Uterus (tissue), 4 donors: ENCODE measurements at places on chromosomes 16 and 17. TPM values are rescaled to one million over a fixed set of nuclear protein-coding genes. Genes with fewer than 3 reads are reported as not detected.

DNA sequence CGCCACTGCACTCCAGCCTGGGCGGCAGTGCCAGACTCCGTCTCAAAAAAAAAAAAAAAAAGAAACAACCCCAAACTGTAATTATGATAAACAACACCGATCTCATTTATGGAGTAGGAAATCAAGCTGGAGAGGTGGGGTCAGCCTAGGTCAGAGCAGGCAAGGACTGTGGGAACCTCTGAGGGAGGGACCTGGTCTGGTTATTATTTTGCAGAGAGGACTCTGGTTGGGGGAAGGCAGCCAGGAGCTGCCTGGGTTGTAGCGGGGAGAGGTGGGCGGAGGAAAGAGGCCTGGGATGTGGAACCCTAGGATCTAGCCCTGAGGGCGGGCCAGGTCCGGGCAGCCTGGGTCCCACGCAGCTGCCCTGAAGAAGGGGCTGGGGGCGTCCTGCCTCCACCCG lies 10.9 kb upstream of the HS3ST6 start:
- no peak for DNase-seq

IL21R gene
- 0.21 TPM for total RNA-seq

ZC3H18 gene
- 3.1 TPM for total RNA-seq

GRCh38 chr16:3454093-3454492 lies 10.6 kb downstream of the NAA60 start:
- DNase-seq: no peak

GRCh38 chr17:28763804-28764266 lies 20.0 kb downstream of the TRAF4 start:
- DNase-seq: peak; percentile 85

KCNG4 gene
- not detected for total RNA-seq

PIK3R6 gene
- total RNA-seq: not detected

DNA sequence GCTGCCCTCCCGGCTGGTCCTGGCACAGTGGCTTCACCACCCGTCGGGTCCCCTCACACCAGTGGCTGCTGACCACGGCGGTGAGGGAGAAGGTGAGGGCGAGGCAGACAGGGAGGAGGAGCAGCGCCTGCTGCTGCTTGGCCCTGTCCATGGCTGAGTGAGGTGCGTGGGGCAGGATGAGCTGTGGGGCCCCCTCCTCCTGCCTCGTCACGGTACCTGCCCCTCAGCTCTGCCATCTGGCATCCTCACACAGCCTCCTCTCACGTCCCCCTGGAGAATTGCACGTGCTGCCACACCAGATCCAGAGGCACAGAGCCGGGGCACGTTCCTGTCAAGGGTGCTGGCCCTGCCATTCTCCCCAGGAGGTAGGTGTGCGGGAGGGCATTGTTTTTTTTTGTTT lies at the start of gene GSG1L2:
GSG1L2 (minus strand) TSS at position 159 of the 400 bp plus-strand sequence; CDS start at position 151, 8 bp downstream.
- DNase-seq: no peak

- DNase-seq: no peak
These were observed 3.8 kb upstream of the DCAF7 start for GRCh38 chr17:63546308-63547082.

CES3 gene
- total RNA-seq: 0.51 TPM

GRCh38 chr16:27364493-27365141 lies 37.4 kb upstream of the IL21R start:
- no peak for DNase-seq

DNA sequence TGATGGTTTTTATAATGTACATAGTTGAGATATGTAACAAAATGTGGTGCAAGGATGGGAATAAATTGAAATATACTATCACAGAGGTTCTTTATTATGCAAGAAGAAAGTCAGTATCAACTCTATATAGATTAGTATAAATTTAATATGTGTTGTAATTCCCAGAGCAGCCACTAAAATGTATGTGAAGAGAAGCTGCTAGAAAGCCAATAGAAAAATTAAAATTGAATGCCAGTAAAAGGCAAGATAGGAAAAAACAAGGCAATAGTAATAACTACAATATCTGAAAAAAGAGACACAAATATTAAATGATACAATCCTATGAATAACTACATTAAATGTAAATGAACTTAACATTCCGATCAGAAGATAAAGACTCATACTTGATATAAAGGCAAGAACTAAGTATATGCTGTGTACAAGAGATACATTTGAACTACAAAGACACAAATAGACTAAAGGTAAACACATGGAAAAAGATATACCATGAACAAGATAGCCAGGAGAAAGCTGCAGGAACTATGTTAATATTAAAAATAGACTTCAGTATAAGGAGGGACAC lies 92.0 kb downstream of the ABCA8 start:
- no peak for DNase-seq

- no peak for DNase-seq
These were observed 445.7 kb downstream of the UTP18 start for GRCh38 chr17:51706093-51706492.

DNA sequence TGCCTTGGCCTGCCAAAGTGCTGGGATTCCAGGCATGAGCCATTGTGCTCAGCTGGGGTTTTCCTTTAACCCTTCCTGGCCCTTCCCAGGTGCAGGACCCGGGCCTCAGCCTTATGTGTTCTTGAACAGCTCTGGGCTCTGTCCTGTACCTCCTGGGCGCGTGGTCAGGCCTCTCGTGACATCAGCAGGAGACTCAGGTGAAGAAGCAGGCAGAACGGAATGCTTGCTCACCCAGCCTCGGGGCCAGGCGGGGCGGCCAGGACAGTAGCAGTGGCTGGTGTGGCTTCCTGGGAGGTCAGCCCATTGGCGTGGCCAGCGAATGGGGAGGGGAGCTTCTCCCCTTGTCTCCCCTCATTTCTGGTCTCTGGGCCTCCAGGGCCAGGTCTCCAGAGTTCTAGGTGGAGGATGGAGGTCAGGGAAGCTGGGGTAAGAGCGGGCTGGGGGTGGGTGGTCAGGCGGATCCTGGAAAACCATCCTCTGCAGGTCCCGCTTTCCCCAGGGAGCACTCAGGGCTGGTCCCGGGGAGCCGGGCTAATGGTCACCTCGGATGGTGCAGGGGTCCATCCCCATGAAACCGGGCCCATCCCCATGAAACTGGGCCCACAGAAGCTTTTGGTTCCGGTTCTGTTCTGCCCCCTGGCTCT lies 281.5 kb downstream of the SEC14L1 start:
- DNase-seq: no peak

UNC45B gene
- total RNA-seq: 0.55 TPM

NPIPA5 gene
- total RNA-seq: 4.4 TPM

DNA sequence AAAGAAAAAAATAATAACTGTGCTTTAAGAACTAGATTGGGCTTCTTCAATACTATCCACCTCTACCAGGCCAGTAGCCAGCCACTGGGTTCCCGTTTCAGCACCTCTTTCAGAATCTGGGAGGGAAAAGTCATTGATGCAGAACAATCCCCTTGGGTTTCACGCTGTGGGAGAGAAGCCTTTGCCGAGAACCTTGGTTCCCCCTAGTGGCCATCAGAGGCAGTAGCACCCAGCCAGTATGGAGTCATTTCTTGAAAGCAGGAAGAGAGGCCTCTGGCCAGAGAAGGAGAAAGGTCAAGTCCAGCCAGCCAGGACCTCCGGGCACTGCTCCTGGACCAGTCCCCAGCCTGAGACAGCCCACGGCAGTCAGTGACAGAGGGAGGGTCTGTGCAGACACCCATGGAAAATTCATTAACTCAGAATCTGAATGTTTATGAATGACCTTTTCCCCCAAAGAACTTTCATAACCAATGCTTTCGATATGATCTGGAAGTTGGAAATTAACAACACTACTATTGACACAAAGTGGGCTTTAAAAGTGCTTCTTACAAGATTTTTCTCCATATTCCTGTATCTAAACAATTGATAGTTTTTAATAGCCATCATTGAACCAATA lies 51.2 kb upstream of the CDH5 start:
- DNase-seq: peak; percentile 58

DNA sequence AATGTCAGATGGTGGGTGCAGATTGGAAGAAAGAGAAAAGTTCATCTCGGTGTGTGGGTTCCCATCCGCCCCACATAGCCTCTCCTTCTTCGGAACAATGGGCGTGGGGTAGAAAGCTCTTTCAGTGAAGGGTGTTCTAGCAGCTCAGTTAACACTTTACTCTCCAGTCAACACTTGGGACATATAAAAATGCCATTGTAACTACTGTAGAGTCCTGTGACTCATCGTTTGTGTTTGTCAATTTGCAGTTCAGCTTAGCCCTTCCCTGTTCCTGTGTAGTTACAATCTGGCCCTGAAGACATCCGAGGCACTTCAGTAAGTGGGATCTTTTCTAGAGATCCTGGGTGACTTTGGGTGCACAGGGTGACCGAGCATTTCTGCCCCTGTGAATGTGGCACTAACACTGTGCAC lies 11.5 kb upstream of the CLEC18C start:
- DNase-seq: no peak

PLCG2 gene
- total RNA-seq: 25.9 TPM

SKAP1 gene
- total RNA-seq: 2.4 TPM

- DNase-seq: no peak
These were observed 75.2 kb upstream of the TRAP1 start for GRCh38 chr16:3792472-3793012.

TSPOAP1 gene
- total RNA-seq: 24.5 TPM

BCO1 gene
- 0.97 TPM for total RNA-seq

DNA sequence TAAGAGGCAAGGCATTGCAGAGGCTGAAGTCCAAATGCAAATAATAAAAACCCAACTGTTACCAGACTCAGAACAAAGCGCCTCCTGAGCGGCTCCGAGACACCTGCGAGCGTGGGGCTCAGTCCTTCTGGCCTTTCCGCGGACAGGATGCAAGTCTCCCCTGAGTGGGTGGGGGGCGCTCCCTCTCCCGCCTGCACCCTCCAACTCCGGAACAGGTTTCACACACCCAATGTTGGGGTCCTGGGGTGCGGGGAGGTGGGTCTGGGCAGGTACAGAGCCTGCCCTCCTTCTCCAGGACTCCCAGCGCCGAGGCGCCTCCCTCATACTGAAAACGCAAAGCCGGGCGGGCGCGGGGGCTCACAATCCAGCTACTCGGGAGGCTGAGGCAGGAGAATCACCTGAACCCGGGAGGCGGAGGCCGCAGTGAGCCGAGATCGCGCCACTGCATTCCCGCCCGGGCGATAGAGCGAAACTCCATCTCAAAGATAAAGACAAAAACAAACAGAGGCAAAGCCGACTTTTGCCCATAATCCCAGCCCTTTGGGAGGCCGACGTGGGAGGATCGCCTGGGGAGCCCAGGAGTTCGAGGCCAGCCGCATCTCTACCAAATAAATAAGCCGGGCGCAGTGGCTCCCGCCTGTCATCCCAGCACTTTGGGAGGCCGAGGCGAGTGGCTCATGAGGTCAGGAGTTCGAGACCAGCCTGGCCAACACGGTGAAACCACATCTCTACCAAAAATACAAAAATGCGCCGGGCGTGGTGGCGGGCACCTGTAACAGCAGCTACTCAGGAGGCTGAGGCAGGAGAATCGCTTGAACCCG lies 893 bp downstream of the GINS2 start:
- no peak for DNase-seq

- no peak for DNase-seq
These were observed 6.3 kb downstream of the SGCA start for GRCh38 chr17:50172130-50172529.

- no peak for DNase-seq
These were observed 2.5 kb downstream of the STAT5B start for GRCh38 chr17:42273474-42274252.

LLGL2 gene
- 3.1 TPM for total RNA-seq

DNA sequence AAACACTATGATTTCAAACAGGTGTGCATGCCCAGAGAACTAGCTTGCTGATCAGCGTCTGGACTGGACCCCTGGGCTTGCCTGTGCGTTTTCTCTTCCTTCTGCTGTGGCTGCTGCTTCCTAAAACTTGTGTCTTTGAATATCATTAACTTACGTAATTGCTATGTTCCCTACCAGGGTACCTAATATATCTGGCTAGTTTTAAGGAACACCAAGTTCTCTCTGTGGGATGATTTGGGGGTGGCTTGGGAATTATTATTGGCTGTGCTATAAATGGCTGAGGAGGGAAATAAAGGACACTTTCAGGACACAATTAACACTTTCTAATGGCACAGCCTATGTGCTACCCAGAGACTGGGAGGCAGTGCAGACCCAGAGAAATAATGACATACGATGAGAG lies 606.0 kb upstream of the RBFOX1 start:
- no peak for DNase-seq

TP53TG3B gene
- not detected for total RNA-seq

- no peak for DNase-seq
These were observed 10.5 kb downstream of the DBNDD1 start for GRCh38 chr16:90008708-90009145.

- no peak for DNase-seq
These were observed 43.4 kb downstream of the KCNJ12 start for GRCh38 chr17:21419299-21420239.

DNA sequence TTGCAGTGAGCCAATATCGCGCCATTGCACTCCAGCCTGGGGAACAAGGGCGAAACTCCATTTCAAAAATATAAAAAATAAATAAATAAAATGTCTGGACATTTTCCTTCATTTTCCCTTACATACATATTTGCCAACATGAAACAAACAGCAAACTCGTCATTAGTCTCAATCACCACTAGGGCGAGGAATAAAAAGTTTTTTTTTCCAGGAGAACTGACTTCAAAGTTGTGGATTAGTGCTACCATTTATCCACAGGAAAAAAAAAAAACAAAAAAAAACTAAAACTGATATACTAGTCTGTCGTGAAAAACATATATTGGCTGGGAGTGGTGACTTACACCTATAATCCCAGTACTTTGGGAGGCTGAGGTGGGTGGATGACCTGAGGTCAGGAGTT lies 77.0 kb upstream of the MTMR4 start:
- DNase-seq: no peak

GPR179 gene
- 0.12 TPM for total RNA-seq

MT1M gene
- not detected for total RNA-seq

DNA sequence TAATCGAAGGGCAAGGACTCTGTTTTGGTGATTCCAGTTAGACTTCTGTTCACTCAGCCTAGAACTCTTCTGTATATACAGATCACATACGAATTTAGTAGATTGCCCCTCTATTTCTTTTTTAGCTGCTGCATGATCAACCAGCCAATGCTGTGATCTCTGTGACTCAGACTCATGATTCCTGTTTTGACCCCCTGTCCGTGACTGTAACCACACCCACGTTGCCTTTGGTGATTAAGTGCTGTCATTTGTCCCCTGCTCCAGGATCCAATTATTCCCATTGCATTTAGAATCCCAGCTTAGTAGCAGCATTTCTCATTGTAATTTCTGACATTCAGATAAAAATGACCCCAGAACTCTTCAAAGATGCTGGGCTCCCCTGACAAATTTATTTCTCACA lies 545.7 kb downstream of the NPIPA7 start:
- DNase-seq: no peak

RDM1 gene
- total RNA-seq: not detected

DNA sequence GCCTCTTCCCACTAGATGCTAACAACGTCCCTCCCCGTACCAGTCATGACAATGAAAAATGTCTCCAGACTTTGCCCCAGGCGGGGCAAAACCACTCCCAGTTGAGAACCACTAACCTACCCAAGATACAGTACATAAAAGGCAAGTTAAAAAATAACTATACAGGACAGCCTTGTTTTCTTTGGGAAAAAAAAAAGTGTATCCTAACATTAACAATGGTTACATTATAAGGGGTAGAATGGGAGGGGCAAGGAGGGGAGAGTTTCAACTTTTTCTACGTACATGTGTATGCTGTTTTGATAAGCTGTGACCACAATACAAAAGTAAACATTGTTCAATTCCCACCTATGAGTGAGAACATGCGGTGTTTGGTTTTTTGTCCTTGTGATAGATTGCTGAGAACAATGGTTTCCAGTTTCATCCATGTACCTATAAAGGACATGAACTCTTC lies 94.9 kb downstream of the TOX3 start:
- DNase-seq: no peak

TBC1D3H gene
- total RNA-seq: not detected
